ENCODE measurements at places on chromosomes 3 and 15.

DNA sequence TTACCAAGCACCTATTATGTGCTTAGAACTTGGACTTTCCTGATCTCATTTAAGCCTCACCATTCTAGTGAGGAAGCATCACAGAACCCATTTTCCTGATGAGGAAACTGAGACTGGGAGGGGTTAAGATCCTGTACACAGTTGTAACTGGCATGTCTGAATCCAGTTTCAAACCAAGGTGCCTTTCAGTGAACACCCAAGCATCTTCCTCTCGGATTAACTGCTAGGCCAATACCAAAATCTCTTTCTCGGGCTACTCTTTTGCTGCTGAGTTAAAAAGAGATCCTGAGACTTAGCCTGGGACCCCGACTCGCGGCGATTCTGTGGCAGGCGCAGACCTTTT is 578 bp upstream of the CEMIP start:
- no peak for DNase-seq

DNA sequence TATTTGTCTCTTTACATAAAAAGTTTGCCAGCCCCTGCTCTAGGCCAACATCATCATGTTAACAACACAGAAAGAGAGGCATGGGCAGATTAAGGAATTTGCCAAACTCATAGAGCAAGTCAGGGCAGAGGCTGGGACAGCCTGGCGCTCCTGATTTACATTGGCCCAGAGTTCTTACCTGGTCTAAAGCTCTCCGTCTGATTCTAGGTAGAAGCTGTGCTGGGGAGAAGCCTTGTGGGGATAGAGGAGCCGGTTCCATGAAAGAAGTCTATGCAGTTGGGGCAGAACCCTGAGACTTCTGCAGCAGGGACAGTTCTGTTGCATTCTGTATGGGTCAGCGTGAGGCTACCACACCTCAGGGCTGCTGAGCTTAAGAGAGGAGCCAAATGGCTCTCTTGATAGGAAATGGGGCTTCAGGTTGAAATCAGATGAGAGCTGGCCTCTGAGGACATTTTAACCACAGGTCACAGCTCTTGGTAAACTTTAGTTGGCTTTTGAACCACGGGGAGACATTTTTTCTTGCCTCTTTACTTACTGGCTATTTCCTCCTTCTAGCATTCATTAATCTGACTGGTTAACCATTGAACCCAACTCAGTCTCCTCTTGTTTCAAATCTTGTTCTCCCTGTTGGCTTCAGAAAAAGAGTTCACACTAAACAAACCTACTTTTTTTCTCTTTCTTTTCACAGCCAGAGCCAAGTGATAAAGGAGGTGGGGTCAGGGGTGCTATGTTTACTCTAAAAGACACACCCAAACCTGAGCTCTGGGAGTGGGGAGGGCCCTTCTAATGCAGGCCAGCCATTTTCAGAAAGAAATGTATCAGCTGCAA is 250.7 kb downstream of the OPA1 start:
- DNase-seq: no peak

DNA sequence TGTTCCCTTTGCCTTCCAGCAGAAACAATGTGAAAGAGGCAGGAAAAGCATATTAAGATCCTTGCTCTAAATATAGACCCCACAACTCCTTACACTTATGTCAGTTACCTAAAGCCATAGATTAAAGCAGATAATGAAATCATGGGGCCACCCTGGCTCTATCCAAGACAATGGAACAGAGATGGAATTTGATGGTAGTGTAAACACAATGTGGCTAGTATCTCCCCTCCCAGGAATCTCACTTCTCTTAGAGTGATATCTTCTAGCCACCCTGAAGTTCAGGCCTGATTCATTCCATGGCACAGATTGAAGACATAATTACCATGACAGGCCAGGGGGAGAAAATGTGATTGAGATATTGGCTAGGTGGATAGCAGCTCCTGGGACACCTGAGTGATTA is 32.6 kb downstream of the GALNT15 start:
- DNase-seq: no peak

- no peak for DNase-seq
Measured at GRCh38 chr3:150077107-150077506, 106.4 kb upstream of the PFN2 start.

GRCh38 chr15:66429117-66429516 is 42.4 kb downstream of the MAP2K1 start:
- DNase-seq: no peak

DNA sequence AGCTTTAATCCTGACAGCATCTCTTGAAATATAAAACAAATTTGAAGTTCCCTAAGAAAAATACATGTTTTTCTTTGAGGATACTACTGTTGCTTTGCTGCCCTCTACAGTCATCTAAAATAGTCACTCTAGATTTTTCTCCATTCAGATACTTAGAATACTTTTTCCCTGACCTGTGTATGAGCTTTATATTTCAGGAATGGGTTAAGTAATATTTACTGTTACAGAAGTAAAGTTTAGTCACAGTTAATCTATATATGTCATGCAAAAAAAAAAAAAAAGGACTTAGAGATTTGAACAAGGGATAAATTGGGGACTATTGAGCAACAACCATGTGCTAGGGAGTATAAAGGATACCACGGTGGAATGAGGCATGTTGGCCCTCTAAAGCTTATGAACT is 8.8 kb downstream of the NECTIN3 start:
- no peak for DNase-seq

- DNase-seq: no peak
Measured at GRCh38 chr3:96319166-96319565, 495.2 kb upstream of the EPHA6 start.

DNA sequence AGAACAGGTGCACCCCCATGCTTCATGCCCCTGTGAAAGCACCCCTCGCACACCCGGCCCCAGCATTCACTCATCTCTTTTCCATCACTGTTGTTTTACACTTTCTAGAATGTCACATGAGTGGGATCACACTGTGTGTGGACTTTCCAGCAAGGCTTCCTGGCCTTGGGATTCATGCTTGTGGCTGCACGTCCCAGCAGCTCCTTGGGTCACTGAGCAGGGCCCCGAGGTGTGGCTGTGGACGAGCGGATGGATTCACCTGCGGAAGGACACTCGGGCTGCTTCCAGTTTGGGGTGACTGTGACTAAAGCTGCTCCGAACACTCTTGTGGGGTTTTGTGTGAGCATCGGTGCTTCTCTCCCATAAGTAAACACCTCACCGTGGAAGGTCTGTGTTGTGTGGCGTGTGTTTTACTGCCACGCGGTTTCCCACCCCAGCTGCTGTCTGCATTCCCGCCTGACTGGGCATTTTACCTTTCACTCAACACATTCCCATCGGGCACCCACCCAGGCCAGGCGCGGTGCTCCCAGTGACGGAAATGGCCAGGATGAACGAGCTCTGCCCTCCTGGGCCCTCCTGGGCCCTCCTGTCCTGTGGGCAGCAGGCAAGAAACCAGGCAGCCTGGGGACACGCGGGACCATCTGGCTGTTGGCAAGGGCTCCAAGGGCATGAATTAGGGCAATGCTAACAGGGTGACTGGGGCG is 41.4 kb downstream of the DNAJB8 start:
- no peak for DNase-seq

DNA sequence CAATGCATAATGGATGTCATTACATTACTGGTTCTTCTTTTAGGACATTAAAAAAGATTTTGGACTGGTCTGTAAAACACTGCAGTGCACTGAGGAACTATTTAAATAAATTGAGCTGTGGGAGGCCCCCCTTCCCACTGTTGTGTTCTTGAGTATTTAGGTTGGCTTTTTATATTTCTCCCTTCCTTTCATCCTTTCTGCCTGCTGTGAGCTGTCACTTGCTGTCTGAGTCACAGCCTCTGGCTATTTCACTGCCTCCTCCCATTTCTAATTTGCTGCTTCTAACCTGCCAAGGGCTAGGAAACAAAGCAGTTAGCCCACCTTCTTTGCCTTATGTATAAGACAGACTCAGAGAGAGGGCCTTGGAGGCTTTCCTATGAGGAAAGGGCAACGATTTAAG is 89.0 kb upstream of the FNDC3B start:
- DNase-seq: no peak

DNA sequence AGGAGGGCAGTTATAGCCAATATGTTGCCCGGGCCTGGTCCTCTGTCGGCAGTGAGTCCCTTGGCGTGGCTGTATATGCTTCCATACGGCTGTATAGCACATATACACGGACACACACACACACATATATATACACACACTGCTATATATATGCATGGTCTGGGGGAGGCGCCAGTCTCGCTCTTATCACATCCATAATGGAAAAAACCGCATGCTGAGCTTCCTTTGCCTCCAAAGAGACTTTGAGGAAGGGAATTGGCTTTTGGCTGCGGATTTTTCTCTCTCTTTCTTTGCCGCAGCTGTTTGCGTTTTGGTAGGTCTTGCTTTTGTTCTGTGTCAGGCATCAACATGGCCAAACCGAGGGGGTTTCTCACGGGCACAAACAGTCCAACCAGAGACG is 11.3 kb upstream of the TMEM115 start:
- no peak for DNase-seq

- no peak for DNase-seq
Measured at GRCh38 chr3:13462822-13463221, 17.3 kb upstream of the HDAC11 start.

DNA sequence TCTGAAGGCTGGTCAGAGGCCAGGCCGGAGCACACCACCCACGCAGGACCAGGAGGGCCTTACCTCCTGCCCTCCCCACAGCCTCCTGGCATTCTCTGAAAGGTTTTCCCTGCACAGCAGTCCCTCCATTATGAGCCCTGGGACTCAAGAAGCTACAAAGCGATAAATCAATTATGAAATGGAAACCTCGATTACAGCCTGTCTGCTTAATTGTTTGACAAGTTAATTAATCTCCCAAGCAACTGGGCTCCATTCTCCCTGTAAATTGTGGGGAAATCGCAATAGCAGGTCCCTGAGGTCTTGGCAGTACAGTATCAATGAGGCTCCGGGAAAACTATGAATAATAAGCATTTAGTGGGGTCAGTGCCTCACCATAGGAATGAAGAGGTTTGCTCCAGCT is 683.5 kb downstream of the NTRK3 start:
- no peak for DNase-seq

- DNase-seq: no peak
Measured at GRCh38 chr3:61820306-61820992, 259.1 kb downstream of the PTPRG start.

GRCh38 chr15:68783226-68784058 is 37.3 kb downstream of the ANP32A start:
- peak; percentile 17 for DNase-seq

- peak; percentile 46 for DNase-seq
Measured at GRCh38 chr3:56131974-56132590, 336.2 kb downstream of the ERC2 start.

DNA sequence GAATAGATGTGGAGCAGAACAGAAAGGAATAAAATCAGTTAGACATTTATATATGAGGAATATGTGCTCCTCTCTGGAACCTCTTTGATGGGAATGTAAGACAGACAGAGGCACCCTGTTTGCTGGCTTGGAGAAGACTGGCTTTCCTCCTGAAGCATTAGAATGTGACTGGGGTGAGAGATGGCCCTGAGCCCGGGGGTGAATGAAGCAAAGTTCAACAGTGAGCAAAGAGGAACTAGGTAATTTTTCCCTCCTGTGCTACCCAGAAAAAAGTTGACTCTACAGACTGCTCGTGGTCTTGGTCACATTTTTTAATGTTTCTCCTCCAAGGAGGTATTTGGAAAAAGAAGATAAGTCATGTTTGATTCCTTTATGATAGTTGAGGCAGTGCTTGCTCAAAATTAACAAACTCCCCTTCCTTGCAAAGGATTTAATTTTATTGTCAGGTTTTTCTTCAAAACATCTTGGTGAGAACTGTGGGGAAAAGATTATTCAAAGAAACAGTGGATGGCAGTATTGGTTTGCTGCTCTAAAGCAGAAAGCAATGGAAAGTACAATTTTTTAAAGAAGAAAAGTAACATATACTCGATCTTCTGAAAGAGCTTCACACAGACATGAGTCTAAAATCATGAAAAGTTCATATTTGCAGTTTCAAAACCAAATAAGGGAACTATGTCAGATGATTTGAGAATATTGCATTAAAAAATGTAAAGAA is 370.4 kb upstream of the CDIN1 start:
- DNase-seq: no peak

DNA sequence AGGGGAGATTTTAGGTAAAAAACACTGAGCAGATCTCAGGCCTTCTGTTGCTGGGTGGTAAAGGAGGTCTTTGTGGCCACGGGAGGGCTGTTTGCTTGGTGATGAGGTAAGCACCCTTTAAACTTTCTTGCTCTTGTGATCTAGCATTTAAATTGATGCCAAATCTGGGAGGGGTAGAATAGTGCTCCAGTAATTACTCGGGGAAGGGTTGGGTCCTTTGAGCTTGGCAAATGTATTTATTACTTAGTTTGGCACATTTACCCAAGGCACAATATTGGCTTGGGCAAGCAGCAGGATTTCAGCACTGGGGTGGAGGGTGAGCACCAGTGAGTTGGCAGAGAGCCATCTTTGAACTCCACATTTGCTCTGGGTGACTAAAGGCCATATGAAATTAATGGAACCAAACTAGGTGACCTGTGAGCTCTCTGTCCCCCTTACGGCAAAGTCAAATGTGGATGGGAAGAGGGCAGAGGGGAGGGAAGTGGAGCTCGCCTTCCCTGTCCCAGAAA is 185.9 kb upstream of the ONECUT1 start:
- DNase-seq: no peak

GRCh38 chr3:178195824-178196223 is 340.4 kb upstream of the KCNMB2 start:
- no peak for DNase-seq

- no peak for DNase-seq
Measured at GRCh38 chr3:4411236-4411635, 55.8 kb downstream of the SUMF1 start.

DNA sequence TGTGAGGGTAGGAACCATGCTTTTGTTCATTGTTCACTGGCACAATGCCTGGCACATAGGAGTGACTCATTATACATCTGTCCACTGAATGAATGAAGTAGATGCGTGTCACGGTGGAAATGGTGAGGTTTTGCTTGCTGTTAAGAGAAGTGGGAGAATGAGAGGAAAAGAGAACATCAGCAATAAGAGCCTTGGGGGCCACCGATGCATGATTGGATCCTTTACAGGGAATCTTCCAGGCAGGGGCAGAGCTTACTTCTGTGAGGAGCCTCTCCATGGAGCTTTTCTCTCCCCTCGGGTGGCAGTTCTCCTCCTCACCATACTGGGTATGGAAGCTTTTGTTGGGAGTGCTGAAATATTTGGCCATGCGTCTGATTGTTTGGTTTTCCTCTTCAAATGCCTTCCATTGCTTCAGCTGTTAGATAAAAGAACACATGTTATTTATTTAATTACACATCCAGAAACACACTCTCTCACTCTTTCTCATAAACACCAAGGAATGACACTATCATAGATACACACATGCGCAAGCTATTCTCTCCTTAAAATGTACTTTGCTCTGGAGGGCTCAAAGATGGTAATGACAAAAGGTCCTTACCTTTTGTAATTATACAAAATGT is 78.9 kb upstream of the GSK3B start:
- no peak for DNase-seq

- DNase-seq: no peak
Measured at GRCh38 chr3:179069762-179070390, 1.7 kb downstream of the ZMAT3 start.
